ENCODE measurements at places on chromosomes 3 and 15.

DNA sequence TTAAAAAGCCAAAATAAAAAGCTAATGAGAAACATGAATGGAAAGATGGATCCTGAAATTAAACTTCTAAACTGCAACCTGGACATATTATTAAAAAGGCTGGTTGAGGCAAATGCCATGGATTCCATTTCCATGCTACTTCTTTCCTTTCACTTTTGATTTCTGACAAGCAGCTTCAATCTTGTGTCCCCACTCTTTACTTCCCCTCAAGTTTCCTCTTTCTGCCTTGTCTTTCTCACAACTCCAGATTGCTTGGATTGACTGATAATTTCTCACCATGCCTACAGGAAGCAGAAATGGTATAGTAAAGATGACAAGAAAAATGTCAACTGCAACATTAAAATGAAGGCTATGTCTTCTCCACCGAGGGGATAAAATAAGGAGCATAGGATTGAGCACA is 1136.7 kb downstream of the TUSC7 start:
- no peak for DNase-seq

DNA sequence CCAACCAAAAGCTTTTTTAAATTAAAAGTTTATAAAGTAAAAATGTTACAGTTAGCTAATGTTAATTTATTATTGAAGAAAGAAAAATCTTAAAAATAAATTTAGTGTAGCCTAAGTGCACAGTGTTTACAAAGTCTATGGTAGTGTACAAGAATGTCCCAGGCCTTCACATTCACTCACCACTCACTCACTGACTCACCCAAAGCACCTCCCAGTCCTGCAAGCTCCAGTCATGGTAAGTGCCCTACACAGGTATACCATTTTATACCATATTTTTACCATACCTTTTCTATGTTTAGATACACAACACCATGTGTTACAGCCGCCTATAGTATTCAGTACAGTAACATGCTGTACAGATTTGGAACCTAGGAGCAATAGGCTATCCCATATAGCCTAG is 29.1 kb downstream of the SSR3 start:
- no peak for DNase-seq

- peak; percentile 13 for DNase-seq
These were observed 47.0 kb upstream of the LHFPL4 start for GRCh38 chr3:9600597-9600996.

GRCh38 chr3:128348805-128349531 is 117.7 kb downstream of the DNAJB8 start:
- no peak for DNase-seq

DNA sequence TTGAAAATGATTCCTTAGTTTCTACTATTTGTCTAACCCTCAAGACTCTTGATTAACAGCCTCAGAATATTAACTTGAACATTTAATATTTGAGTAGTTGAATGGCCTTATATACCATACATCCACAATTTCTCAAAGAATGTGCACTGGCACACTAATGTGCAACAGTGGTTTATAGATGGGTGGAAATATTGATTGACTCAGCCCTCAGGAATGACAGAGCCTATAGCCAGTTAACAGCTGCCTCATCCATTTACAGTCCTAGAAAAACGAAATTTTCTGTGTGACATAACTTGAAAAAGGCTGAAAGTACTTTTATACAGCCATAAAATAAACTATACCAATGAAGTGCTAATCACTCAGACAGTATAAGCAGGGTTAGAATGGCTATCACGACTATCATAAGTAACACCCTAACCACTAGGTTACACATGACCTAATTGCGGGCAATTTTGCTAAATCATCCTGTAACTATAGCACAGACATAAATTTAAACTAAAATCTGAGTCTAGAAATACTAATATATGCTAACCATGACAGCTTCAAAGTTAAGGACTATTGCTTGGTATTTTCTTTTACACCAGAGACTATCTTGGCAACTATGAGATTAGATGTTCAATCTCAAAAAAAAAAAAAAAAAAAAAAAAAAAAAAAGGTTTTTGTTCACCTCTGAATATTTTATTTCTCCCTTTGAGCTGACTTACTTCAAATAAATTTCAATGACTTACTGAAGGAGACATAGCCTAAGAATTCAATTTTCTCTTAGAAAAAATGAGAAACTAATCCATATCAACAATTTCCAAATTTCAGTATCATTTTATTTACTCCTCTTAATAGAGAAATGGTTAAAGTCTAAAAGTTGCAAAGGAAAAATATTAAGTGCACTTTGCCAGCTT is 9.3 kb downstream of the SECISBP2L start:
- no peak for DNase-seq

DNA sequence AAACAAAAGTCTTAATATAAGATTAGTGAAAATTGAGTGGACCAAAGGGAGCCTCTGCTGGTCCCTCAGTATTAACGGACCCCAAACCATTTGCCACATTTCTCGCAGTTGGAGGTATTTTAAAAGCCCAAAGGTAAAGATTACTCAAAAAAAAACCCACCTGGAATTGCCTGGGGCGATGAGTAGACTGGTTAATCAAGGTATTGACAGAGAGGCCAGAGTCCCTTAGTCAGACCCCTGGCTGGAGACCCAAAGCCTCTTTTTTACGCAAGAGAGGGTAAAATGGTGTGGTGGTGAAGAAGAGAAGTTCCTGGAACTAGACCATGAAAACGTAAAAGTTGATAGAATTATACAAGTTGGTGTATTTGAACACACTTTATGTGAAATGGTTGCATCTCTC is 137.2 kb downstream of the IMPG2 start:
- DNase-seq: no peak

DNA sequence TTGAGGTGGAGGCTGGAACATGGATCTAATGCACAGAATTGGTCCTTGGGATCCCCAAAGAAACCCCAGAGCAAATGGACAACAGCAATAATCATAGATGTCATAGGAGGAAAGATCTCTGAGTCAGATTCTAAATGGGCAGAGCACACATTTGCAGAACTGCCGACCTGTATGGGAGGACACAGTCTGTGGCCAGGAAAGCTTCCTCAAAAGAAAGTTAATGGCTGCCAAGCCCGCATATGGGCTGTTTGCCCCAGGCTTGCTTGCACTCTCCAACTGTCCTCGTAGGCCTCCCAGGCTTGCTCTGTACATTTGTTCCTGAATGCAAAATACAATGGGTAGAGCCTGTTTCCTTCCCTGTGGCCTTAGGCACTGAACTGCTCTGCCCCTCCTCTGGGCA is 102.0 kb upstream of the PLXNA1 start:
- DNase-seq: no peak

GRCh38 chr15:91924183-91924582 is 70.7 kb downstream of the SLCO3A1 start:
- DNase-seq: no peak

GRCh38 chr3:42710323-42711021 is 7.9 kb upstream of the HHATL start:
- DNase-seq: no peak

DNA sequence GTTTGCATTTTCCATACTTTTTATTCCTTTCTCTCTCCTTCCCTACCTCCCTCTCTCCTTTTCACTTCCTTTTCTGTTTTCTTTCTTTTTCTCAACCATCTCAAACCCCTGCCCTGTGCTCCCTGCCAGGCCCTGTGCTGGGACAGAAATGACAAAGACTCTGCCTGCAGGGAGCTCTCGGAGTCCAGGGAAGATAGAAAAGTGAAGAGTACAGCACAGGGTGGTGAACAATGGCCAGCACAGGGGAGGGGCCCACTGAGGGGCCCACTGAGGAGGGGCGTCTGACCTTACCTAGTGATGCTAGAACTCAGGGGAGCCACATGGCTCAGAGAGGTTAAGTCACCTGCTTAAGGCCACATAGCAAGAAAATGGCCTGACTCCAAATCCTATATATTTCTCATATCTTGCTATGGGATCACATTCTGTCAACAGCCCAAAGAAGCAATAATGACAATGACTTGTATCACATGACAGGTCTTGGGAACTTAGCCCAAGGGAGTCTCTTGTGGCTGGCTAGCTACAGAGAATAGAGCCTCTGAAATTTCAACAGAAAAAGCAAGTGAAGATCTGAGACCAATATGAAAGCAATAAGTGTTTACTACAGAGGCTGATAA is 44.3 kb upstream of the ATP2B2 start:
- DNase-seq: no peak

DNA sequence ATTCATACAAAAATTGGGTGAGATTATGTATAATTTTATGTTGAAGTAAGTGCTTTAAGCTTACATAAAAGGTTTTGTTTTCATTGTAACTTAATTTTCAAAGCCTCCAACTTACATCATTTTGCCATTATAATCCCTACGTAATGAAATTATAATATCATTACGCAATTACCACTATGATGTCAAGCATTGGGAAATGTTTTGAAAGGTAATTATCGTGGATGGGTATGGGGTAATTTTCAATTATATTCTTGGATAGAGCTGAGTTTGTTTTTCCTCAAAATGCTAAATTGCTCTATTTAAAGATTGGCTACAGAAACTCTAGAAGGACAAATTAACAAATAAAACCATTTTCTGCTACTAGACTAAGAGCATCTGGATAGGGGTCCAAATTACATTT is 80.2 kb upstream of the FAM3D start:
- no peak for DNase-seq

DNA sequence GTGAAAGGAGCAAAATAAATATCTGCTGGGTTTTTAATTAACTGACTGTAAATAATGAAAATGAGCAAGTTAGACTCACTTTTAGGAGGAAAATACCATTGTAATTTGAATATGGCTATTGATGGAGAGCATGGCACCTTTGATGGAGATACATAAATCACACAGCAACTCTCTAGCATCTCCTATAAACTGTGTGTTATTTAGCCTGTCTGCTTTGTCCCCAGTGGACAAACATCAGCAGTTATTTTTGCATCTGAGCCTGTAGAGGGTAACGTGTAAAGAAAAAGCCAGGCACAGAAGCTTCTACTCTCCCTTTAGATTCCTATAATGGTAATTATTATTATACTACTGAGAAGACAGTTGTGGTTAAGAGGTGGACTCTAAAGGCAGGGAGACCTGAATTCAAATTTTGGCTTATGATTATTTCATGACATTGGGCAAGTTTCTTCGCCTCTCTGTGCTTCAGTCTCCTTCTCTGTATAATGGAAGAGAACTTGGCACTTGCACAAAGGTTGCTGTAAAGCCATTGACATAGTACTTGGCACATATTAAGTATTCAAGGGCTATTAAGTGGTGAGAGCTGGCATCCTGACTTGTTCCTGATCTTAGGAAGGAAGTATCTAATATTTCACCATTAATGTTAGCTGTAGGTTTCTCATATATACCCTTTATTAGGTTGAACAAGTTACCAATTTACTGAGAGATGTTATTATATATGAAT is 289.5 kb upstream of the TRIM42 start:
- no peak for DNase-seq

DNA sequence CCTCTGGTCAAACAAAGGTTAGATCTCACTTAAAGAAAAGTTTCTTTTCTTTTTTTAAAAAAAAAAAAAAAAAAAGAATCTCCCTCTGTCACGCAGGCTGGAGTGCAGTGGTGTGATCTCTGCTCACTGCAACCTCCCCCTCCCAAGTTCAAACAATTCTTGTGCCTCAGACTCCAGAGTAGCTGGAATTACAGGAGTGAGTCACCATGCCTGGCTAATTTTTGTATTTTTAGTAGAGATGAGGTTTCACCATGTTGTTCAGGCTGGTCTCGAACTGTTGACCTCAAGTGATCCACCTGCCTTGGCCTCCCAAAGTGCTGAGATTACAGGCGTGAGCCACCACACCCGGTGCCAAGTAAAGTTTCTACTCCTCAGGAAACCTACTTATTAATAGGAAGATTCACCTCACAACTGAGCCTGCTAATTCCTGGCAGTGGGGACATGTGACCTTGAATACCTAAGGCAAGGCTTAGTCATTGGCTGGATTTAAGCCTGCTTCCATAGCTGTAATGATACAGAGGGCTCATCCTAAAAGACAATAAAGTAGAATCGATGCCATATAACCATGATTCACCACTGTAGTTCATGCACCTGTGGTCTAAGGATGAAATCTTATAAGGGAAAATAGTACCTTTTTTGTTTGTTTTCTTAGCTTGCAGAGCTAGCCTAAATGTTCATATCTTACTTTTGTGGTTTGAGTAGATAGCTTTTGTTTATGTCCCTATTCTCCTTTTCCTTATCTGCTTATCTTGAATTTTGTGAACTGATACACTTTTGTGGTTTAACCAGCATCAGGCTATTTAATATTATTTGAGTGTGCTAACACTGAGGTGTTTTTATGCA is 24.8 kb upstream of the RBMS3 start:
- no peak for DNase-seq

GRCh38 chr3:159830523-159831154 is 158.0 kb upstream of the IL12A start:
- no peak for DNase-seq

DNA sequence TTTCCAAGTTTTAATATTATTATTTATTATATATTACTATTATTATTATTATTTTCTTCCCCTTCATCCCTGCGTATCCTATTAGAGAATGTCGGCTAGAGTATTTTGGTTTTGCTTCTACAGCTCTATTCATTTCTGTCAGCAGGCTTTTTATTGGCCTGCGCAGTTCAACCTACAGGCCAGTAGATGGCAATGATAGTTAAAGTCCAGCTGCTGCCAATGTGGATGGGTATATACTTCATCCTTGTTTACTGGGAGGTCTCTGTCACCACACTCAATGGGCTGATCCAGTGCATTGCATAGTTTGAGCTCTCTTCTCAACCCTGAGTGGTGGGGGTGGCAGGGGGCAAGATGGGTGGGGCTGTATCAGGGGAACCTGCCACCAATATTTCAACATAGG is 799.8 kb downstream of the NSUN3 start:
- no peak for DNase-seq

- no peak for DNase-seq
These were observed 33.7 kb downstream of the SST start for GRCh38 chr3:187636528-187636927.

- DNase-seq: no peak
These were observed 59.5 kb downstream of the FNDC3B start for GRCh38 chr3:172098698-172099494.

DNA sequence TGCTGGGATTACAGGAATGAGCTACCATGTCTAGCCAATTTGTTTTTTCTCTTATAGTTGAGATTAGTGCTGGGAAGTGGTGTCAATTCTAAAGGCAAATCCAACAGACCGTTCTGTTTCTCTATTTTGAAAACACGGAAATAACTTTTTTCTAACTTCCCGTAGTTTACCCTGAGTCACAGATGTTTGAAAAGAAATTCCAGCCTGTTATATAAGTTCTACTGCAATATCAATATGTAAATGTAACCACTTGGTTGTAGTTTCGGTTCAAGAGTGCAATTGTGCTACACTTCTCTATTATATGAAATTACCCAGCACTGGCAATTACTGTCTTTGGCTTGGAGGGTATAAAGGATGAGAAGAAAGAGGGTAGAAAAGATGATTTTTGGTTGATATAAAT is 22.3 kb upstream of the GNB4 start:
- no peak for DNase-seq

DNA sequence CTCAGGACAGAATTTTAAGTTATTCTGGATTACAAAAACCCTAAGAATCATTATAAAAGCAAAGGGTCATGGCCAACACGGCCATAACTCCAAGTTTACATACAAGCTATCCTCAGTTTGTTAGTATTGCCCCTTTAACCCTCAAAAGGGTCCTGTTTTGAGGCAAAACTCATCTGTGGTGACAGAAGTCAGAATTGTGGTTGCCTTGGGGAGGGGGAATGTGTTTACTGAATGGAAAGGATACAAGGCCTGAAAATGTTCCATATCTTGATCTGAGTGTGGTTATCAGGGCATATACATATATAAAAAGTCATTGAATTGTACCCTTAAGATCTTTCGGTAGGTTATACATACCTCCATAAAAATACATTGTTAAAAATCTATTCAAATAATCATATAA is 2.1 kb downstream of the SFMBT1 start:
- no peak for DNase-seq
